DND-41 (cell line): ENCODE measurements at places on chromosomes 12 and 14.

- DNase-seq = no peak
Measured at GRCh38 chr12:58204071-58204470, 262.7 kb downstream of the ATP23 start.

DNA sequence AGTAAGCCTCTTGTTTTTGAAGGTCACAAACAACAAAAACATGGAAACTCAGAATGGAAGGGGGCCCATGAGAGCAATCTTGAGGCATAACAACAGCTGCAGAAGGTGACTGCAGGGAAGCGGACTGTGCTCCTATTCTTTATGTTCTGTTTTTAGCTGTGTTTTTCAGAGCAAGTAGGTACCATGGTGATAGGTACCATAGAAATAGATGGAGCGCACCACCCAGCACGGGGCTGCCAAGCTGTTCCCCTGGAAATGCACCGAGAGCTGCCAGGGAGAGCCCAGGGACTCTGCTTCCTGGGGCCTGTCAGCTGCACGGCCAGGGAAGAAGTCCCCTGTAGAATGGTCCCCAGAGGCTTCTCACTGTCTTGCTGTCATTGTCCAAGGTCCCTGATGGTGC, 32.8 kb downstream of the DGLUCY start:
- DNase-seq = no peak

- no peak for DNase-seq
Measured at GRCh38 chr12:26702741-26703140, 130.3 kb downstream of the ITPR2 start.

DNA sequence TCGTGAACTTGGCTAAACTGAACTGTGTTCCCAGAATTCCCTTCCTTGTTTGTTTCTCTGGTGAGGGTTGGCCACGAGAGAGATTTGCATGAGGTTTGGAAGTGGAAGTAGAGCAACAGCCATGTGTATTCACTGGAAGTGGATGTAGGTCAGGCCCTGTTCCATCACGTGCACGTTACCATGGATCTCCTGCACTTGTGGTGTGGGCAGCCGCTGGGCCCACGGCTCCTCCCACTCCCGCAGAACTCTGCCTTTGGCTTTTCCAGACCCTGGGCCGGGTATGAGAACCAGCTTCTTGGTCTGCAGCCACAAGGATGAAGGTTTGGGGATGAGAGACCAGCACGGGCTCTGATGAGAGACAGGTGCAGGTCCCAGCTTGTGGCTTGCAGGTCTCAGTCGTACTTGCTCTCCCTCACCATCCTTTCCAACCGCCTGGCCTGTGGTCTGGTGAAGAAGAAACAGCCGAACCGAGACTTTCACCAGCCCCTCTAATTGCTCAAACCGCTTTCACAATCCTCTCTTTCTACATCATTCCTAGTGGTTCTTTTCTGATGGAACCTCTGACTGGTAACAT, 94.9 kb downstream of the DUSP16 start:
- DNase-seq = no peak

DNA sequence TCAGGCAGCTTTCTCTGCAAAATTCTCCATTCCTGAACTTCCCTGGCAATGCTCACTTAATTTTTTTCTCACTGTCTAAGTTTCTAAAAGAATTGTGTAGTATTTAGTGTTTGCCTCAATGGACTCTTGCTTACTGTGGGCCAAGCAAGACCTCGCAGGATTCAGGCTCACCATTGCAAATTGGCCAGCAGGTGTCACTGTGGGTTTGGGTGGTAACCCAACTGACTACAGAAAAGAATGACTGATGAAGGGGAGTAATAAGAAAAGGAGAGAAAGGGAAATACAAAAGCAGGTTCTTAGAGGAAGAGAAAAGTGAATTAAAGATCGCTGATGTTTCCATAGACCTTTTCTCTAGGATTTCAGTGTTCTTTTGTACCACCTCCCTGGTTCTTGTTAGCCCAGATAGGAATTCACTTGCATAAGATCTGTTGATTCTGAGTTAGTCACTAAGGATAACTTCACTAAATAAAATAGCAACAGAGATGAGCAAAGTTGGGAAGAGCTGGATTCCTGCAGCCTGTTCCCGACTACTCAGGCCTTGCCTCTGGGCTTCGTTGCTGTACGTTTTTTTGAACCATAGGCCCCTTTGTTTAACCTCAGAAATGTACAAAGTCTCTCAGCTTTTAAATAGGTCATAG, 386.5 kb upstream of the DDHD1 start:
- peak; percentile 74 for DNase-seq

DNA sequence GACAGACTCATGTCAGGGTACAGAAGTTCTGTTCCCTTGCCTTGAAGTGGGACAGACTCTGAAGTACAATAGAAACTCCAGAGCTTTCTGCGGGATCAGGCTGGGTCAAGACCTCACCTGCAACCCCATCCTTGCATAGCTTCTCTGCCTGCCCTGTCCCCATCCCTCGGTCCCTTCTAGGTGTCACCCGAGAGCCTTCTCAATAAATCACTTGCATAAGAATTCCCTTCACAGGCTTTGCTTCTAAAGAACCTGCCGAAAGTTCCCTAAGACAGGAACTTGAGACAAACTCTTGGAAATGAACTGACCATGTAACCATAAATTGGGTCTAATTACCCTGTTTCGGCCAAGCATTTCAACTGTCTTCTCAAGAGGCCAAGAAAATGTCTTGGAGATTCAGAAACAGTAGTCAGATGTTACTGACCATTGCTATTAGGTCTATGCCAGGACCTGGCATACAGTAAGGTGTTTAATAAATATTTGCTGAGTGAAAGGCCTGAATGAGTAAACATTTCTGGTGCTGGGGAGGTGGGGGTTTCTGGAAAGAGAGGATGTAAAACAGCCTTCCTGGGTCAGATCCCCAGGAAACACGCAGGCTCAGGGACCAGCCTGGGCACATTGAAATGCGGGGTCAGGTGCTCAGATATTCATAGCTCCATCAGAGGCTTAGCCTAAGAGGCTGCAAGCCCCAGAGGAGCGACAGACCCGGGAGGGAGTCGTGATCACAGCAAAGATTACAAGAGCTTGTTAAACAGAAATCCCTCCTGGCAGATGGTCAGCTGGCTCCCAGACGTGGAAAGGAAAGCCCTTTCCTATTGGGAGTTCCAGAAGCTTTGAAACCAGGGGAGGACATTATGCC, 226.2 kb upstream of the LHX5 start:
- DNase-seq = no peak

DNA sequence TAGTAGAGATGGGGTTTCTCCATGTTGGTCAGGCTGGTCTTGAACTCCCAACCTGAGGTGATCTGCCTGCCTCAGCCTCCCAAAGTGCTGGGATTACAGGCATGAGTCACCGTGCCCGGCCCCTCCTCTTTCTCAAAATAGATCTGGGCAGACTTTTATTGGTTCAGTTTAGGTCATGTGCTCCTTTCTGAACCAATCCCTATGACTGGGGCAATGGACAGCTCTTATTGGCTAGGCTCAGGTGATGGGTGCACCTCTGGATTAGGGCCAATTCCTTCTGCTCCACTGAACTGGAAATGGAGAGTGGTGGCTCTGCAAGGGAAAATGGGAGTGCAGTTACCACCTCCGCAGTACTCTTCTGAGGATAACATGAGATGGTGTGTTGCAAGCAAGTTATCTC, 6.2 kb upstream of the ATP6V0A2 start:
- no peak for DNase-seq

GRCh38 chr12:47078733-47079467, 521 bp upstream of the PCED1B start:
- no peak for DNase-seq

GRCh38 chr12:98869886-98870503, 224.9 kb downstream of the APAF1 start:
- no peak for DNase-seq

DNA sequence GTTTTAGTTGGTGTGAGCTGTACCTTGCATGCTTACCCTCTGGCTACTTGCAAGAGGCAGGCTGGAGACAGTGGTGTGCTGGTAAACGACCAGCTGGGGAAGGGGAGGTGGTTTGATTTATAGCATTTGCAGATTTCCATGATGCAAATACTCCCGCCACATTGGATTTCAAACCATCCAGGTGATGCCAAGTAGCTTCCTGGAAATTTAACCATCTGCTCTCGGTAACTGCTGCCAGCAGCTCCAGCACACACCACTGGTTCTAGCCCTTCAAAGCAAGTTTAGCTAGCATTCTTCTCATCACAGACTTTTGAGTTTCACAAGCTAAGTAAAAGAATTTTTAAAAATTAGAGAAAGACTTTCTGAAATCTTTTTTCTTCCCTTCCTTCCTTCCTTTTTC, 104.5 kb upstream of the AMIGO2 start:
- DNase-seq = no peak

DNA sequence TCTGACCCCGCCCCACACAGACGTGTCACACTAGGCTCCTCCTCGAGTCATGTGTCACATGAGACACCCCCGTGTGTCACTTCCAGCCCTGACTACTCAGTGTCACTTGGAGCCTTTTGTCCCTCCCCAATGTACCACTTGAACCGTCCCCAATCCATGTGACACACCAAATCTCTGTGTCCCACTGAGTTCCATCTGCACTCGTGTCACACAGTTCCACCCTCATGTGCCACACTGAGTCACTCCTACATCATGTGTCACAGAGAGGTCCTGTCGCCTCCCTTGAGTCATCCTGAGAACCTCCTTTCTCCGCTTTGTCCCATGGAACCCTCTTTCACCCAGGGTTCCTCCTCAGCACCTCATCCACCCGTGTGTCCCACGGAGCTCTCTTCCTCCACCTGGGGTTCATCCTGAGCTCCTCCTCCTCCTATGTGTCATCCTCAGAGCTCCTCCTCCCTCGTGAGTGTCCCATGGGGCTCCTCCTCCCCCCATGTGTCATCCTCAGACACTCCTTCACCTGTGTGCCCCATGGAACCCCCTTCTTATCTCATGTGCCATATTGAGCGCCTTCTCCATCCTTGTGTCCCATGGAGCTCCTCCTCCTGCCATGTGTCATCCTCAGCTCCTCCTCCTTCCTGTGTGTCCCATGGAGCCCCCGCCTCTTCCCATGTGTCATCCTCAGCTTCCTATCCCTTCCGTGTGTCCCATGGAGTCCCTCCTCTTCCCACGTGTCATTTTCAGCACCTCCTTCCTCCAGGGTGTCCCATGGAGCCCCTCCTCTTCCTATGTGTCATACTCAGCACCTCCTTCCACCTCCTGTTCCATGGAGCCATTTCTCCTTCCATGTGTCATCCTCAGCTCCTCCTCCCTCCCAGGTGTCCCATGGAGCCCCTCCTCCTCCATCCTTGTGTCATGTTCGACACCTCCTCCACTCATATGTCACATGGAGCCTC, 32.0 kb downstream of the RTL1 start:
- no peak for DNase-seq

DNA sequence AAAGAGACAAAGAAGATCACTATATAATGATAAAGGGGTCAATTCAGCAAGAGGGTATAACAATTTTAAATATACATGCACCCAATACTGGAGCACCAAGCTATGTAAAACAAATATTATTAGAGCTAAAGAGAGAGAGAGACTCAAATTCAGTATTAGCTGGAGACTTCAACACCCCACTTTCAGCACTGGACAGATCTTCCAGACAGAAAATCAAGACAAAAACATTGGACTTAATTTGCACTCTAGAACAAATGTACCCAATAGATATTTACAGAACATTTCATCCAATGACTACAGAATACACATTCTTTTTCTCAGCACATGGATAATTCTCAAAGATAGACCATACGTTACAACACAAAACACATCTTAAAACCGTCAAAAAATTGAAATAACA, 81.0 kb downstream of the KLHL28 start:
- DNase-seq = no peak

DNA sequence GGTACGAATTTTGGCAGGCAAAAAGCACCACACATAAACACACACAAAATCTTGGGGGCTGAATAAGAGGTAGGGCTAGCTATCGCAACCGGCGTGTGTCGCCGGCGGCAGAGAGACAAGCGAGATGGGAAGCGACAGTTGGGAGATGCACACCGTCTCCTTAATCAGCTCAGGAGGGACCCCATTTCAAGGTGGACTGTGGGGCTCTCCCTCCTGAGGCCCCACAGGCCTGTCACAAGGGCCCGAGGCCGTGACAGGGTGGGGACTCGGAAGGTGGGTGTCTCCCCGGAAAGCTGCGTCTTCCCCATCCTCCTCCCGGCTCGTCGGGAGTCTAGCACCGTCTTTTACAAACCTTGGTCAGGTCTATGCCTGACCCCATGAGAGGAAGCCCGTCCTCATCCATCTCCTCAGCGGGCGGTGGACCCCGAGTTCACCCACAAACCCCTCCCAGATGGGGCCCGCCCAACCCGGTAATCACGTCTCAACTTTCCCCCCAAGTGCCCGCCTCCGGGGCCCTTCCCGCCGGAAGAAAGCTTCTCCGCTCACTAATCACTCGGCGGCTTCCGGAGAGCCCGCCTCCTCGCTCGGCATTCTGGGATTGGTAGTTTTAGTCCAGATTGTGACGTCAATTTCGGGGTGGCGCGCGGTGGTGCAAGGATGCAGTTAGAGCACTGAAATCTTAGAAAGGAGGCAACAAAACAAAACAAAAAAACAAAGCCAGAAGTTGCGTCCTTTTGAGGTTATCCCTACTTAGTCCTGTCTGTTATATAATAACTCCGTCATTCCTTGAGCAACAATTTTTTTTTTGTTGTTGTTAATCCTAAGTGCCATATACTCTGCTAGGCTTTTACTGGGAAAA, at the start of gene WASHC3:
WASHC3 (minus strand) TSS at position 432 of the 859 bp plus-strand sequence; CDS start at position 403, 29 bp downstream.
- peak; percentile 96 for DNase-seq

DNA sequence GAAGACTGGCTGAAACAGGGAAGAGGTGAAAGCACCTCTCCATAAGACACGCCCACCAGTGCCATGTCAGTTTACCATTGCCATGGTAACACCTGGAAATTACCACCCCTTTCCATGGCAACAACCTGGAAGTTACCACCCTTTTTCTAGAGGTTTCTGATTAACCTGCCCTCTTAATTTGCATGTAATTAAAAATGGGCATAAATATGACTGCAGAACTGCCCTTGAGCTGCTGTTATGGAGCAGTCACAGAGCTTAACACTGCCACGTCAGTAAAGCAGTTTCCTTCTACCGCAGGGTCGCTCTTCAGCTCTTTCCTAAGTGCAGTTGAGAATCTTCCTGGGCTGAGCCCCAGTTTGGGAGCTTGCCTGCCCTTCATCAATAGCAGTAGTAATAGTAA, 55.2 kb downstream of the RASSF3 start:
- DNase-seq = no peak

DNA sequence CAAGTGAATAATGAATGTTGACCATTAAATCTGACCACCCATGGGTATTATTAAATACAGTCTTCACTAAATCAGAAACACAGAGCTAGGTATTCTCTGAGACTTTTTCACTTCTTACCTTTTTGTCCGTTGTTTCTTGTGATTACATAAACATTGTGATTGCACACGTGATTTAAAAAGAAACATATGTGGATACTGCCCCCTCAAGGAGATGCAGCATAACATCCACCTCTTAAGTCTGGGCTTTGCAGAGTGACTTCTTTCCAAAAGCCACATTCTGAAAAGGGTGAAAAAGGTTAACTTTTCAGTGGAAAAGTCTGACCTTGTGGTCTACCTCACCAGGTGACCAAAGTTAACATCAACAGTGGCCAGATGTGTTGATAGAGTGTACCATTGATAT, 185.5 kb upstream of the FAR2 start:
- DNase-seq = no peak

DNA sequence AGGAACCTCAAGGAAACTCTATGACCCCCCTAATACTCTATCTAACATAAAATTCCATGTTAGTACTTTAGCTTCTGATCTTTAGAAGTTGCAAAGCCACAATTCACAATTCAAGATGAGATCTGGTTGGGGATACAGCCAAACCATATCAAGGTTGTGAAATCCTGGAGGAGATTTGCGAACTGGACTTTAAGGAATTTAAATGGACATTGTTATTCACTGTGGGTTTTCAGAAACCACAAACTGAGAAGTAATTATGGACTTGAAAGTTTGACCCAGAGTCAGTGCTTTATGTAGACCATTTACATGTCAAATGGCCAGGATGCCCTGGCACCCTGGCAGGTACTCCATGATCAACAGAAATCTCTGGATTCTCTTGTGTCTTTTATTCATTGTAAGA, 14.2 kb upstream of the CDKL1 start:
- no peak for DNase-seq
